LHCN-M2 (cell line): ENCODE measurements at places on chromosomes 3 and 15. TPM values are rescaled to one million over a fixed set of nuclear protein-coding genes. Genes with fewer than 3 reads are reported as not detected.
A peak's percentile ranks its signal among the peaks of the same experiment; 100 is the strongest.

DNA sequence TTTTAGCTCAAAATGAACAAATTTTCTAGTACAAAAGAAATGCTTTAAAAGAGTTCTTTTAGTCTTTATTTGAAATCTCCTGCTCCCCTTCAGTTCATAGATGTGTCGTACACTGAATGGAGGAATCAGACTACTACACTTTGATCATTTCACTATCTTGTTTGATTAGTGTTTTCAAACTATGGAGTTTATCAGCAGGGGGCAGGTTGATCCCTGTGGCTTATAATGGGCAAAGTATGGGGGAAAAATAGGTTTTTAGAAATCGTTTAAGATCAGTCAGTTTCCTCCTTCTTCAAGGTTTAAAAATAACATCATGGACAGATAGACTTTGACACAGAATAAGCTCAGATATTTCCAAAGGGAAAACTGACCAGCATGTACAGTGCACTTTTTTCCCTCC, 701.7 kb downstream of the CADM2 start:
- no peak for DNase-seq

DNA sequence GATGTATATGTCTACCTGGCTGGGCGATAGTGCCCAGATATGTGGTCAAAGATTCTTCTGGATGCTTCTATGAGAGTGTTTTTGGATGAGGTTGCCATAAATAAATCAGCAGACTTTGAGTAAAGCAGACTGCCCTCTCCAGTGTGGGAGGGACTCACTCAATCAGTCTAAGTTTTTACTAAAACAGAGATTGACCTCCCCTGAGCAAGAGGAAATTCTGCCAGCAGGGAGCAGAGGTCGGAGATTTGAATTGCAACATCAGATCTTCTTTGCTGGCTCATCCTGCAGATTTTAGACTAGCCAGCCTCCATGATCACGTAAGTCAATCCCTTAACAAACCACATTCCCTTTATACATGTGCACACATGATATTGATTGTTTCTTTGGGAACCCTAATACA, 300.9 kb downstream of the MCTP2 start:
- DNase-seq = no peak

DNA sequence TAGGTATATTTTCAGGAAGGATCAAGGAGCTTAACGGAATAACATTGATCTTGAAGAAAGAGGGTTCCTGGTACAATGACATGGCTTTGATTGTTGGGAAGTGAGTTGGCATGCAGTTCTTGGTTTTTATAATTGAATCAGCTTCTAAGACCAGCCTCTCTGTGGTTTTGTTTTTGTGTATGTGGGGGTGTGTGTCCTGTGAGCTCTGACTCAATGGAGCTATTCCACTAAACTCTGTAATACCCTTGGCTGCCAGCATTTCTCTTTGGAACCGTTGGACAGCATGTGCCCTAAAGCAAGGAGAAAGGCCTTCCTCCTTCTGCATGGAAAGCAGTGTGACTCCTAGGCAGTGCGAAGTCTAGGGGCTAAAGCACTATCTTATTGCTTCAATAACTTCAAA, 124.8 kb downstream of the EDEM1 start:
- no peak for DNase-seq

DNA sequence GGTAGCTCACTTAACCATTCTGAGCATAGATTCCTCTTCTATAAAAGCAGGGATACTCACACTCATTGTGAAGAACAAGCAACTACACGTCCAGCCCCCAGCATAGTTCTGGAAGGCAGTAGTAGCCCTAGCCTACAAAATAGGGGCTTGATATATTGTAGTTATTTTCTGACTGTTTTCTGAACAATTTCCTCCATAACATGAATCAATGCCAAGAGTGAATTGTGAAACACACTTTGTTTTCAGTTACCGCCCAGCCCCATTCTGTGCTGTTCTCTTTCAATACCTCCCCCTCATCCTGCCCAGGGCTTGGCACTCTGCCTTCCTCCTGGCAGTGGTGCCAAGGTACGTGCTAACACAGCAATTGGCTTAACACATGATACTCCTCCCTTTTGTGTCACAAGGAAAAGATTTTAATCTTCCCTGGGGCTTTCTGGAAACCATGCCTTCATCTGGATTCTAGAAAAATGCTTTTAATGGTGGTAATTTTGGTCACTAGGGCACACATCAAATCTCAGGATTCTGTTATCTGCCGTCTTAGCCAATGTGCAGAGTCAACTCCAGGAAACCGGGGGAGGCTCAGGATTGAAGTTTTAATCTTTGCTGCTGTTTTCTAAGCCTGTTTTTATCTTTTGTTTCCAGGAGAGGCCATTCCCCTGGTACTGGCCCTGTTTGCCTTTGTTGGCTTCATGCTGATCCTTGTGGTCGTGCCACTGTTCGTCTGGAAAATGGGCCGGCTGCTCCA, 37.2 kb downstream of the IL20RB start:
- peak; percentile 73 for DNase-seq

DNA sequence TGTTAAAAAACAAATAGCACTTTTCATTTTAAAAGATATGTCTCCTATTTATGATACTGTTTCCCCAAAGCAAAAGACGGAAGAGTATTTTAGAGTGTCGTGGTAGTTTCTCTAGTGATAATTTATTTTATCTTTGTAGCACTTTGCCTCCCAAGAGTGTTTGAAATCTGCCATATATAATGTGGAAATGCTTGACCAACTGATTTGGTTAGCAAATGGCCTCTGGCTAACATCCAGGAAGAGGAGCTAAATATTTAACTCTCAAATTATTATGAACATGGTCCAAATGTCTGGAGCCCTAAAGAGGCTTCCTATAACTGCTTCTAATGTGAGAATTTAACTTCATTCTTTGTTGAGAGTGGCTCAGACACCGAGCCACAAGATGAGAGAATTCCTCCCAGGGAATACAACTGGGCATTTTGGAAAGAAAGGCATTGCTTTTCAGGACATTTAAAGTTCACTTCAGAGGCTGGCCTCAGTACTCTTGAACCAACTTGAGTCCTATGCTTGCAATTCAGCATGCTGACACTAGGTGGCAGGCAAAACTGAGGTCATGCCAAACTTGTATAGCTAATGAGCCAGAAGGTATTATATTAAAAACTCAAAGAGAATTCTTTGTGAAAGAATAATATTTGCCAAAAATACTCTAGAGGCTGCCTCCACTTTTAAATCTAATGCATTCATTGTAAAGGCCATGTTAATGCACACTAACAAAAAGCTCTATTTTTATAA, 104.5 kb downstream of the RARB start:
- peak; percentile 7 for DNase-seq

The ACAN gene
- total RNA-seq = under 0.01 TPM in 1 of 2 replicates, not detected in the other

The LRRC15 gene
- total RNA-seq = 0.06 TPM in 2 replicates

The PLS1 gene
- 0.45 and 1.1 TPM in 2 replicates for total RNA-seq

The LTF gene
- 0.06 TPM in 1 of 2 replicates, not detected in the other for total RNA-seq

The GPR160 gene
- 0.40 and 1.7 TPM in 2 replicates for total RNA-seq

The TMC3 gene
- not detected in 2 replicates for total RNA-seq
